ENCODE measurements at places on chromosomes 4 and X.

DNA sequence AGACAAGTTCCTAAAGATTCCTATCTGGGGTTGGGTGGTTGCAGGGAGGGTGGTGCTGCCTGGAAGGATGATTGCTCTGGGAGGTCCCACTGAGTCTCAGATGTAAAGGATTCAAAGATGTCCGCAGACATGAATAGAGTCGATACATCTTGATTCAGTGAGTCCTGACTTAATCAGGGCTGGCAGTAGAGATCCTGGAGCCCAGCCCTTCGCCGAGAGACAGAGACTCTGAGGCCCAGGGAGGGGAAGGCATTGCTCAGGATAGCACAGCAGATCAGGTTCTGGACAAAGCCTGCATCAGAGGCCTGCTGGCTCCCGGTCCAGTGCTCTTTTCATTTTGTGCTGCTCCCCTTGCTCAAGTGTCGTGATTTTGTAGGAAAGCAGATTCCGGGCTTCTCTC, 21.7 kb downstream of the PJA1 start:
- DNase-seq = no peak

DNA sequence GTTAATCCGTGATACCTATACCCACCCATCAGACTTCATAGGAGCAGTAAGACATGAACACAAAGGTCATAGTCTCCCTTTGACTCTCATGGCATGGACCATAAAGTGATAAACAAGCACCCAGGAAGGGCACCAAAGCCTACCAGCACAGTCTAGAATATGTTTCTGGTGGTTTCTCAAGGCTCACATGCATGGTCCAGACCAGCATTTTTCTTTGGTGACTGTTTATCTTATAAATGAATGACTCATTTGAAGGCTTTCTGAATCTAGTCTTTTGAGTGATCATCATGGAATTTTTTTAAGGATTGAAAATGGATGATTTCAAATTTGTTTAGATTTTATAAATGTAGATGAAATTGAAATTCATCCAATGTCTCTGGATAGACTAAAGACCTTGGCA, 32.0 kb upstream of the AMELX start:
- DNase-seq = no peak

DNA sequence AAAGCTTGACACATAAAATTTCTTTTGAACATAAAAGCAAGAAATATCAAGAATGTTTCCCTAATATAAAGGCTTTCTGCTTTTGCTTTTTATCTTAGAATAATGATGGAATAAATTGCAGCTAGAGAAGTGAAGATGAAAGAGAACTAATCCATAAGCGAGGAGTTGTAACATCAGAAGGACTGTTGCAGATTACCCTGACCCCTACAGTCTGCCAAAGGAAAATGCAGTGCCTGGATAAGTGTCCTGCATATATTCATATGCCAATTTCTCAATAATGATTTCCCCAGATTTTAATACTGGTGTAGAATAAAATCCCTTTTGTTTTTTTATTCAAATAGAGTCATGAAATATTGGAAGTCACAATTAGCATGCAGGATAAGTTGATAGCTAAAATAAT, 115.9 kb downstream of the MAGEC2 start:
- DNase-seq = peak; percentile 49

- DNase-seq = no peak
Observed at GRCh38 chrX:81378560-81378959, 176.7 kb downstream of the SH3BGRL start.

GRCh38 chrX:6052111-6052745, 176.4 kb downstream of the NLGN4X start:
- DNase-seq = no peak

- DNase-seq = no peak
Observed at GRCh38 chr4:156036496-156036895, 82.8 kb upstream of the CTSO start.

DNA sequence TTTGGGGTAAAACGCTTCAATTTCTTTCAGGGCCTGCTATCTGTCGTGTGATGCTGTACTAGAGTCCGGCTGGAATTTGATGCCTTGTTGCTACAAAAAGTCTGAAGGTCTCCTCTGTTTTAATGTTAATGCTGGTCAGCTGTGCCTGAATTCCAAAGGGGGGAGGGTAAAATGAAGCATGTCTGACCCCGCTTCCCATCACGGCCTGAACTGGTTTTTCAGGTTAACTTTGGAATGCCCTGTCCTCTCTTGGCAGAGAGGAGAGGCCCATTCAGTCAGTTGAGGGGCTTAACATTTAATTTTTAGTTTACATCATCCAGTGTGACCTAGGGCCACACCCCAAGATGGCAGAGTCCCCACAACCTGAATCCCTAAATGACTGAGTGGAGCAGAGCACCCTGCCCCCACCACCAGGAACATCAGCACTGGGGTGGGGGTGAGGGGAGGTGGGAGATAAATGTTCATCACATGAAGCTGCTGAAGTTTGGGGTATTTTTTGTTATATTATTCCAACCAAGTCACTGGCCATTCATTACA, 47.9 kb upstream of the GPR78 start:
- DNase-seq = no peak

- DNase-seq = no peak
Observed at GRCh38 chr4:384311-385010, 46.8 kb downstream of the ZNF141 start.

DNA sequence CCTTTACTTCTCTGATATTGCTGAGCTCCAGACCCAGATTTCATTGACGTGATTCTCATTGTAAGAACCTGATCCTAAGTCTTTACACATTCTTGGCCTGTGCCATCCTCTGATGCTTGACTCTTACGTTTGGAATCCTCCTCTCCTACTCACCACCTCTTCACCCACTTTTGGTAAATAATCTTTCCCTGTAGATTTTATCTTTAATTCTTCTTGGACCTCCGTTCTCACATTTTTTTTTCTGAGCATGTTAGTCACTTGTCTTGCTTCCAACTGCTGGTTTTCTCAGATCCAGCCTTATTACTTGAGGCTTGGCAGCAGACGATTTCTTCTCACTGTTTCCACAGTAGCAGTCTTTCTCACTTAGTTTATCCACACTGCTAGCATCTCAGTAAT, 12.4 kb upstream of the SH3RF1 start:
- DNase-seq = no peak

DNA sequence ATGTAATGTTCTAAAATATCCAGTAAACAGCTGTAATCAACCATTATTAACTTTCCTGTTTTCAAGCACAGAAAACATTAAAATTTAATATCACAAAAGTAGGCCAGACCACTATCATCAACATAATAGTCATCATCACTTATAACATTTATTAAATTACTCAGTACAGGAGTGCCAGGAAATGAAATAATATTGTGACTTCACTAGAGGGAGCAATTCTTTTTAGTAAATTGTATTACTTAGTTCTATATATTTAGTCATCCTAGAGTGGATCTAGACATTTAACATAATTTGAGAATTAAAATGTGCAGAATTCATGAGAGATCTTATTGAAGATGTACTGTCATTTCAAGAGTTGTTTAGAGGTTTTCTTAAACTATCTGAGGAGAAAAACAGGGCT, 33.6 kb downstream of the PITX2 start:
- no peak for DNase-seq

GRCh38 chr4:106775636-106776035, 260.5 kb downstream of the DKK2 start:
- DNase-seq = no peak

GRCh38 chr4:98581126-98581525, 77.3 kb downstream of the TSPAN5 start:
- no peak for DNase-seq

- DNase-seq = no peak
Observed at GRCh38 chrX:19557822-19558221, 42.5 kb upstream of the MAP3K15 start.

GRCh38 chr4:86898562-86898961, 6.3 kb upstream of the C4orf36 start:
- no peak for DNase-seq

GRCh38 chr4:742742-743311, 37.2 kb downstream of the PCGF3 start:
- DNase-seq = no peak

- peak; percentile 13 for DNase-seq
Observed at GRCh38 chrX:110089656-110090403, 86.9 kb downstream of the TMEM164 start.

DNA sequence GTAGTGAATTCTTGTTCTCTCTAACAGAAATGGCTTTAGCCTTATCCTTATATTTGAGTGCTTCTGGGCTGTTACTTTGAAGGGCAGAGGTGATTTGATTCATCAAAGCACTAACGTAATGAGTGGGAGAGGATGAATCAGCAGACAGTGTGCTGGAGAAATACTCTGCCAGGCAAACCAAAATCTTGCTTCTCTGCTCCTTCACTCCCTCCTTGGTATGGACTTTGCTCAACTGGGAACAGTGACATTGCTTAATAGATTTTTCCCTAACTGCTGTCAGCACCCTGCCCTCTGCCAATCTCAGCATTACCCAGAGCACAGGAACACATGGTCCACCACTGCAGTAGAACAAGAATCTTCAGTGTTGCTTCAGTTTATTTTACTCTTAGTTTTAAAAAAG, 56.0 kb downstream of the PDLIM5 start:
- DNase-seq = no peak

DNA sequence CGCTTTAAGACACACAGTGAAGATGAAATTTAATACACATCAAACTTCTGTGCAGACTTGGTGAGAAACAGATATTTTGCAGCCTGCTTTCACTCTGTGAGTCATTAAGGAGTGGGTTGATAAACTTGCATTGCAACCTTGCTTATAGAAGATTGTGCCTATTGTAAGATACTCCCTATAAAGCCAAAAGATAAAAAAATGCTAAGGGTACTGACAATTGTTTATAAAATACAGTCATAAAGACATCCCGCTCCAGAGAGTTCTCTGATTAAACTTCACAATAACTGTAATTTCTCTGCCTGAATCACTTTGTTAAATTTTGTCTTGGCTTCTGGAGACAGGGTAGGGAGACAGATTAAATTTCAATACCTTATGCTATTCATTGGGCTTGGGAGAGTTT, 49.1 kb downstream of the GALNT7 start:
- DNase-seq = peak; percentile 15

DNA sequence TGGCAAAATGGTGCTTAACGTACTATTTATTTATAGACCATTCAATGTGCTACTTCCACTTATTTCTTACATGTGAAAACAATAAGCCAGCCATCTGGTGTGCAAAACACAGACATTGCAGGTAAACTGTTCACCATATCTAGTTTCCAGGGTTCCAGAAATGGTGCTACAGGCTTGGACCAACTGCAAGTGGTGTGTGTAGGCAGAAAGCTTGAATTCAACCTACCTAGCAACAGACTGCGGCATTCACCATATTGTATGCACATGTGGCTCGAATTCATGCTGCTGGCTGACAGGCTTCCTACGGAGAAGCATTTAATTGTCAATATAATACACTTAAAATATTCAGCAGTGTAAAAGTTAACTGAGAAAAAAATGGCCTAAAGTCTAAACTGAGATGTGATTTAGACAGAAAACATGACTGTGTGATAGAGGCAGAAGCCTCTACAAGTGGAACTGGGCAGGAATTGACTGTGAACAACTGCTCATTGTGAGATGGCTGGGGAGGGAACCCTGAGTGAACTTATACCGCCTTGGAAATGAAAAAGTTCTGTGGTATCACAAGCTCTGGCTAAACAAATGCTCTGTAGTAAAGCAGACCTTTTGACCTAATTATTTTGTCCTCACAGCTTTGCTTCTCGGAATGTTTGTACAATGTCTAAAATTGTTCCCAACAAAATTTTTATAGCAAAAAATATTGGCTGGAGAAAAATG, 434.7 kb downstream of the GRIA2 start:
- peak; percentile 3 for DNase-seq

DNA sequence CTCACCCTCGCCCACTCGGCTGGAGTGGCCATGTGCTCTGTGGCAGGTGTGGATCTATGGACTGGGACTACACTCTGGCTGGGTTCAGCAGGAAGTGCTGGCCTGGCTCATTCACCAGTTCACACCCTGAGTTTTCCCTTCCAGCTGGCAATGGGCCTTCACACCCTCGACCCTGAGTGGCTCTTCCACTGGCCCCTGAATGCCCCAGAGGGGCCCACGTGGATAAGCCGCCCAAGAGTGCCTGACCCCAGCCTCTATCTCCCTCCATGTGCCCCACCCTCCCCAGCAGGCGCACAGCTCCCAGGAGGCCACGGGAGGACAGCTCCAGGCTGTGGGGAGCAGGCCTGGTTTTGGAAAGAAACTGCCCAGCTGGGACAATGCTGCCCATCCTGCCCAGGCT, 234.1 kb downstream of the AFAP1 start:
- no peak for DNase-seq

DNA sequence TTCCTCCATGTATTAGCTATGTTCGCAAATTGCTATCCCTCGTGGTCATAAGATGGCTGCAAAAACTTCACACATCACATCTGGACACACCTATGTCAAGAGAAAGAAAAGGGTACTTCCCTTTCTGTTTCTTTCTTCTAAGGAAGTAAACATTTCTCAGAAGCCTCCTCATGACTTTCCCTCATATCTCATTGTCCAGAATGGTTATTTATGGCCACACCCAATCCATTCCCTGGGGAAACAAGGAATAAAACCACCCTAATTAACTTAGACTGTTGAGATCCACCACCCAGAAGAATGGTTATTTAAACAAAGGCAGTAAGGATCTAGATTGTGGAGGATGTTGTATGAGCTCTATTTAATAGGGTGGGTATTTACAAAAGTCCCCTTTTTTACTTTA, 160.8 kb upstream of the LNX1 start:
- DNase-seq = no peak

GRCh38 chrX:14497184-14497666, 32.1 kb upstream of the GLRA2 start:
- DNase-seq = no peak

DNA sequence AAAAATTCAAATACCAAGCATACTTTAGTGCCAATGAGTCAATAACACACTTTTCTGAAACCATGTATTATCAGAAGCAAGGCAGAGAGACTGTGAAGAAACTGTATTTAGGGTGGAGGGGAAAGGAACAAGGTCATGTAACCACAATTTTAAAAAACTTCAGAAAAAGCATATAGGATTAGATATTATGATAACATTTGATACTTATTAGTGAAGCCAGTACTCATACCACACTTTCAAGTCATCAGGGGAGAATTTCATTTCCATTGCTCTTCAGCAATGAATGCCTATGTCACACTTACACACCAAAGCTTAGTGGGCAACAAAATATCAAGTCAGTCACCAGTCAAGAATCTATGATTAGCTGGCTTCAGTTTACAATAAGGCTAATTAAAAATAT, 602.2 kb downstream of the IL15 start:
- DNase-seq = no peak

GRCh38 chr4:140237616-140238350, 83.8 kb upstream of the MAML3 start:
- DNase-seq = peak; percentile 84

- DNase-seq = no peak
Observed at GRCh38 chr4:74941123-74941522, 8.2 kb downstream of the PARM1 start.

DNA sequence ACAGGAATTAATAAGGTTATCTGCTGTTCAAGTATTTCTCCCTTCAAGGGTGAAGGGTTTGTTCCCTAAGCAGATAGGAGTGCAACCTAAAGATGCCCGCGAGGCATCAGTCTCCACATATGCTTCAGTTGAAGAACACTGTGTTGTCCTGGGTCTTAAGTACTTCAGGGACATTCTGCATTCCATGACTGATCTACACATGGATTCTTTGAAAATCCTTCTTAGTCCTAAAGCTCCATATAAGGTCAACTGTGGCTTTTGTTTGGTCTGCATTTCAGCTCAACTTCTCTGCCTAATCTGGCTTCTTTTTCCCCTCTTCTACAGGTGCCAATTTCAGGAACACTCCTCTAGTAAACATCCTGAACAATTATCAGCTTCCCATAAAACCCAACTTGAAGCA, 21.8 kb upstream of the CTSO start:
- DNase-seq = no peak

Measured in hippocampal formation (tissue), 2 donors.